Activated naive CD4-positive, alpha-beta T cell treated with anti-CD3 and anti-CD28 coated beads for 36 hours (primary cell): ENCODE measurements at places on chromosomes 11 and 22. TPM values are rescaled to one million over a fixed set of nuclear protein-coding genes. Genes with fewer than 3 reads are reported as not detected.

GRCh38 chr11:129267716-129268115 lies 75.6 kb upstream of the ARHGAP32 start:
- peaks cover 3% of the 10 kb centered on the region for H3K27me3 ChIP-seq
- H3K27ac ChIP-seq = no peak overlapping the region
- no peaks in the 10 kb centered on the region for H3K36me3 ChIP-seq
- H3K4me1 ChIP-seq = peaks cover 11% of the 10 kb centered on the region

DNA sequence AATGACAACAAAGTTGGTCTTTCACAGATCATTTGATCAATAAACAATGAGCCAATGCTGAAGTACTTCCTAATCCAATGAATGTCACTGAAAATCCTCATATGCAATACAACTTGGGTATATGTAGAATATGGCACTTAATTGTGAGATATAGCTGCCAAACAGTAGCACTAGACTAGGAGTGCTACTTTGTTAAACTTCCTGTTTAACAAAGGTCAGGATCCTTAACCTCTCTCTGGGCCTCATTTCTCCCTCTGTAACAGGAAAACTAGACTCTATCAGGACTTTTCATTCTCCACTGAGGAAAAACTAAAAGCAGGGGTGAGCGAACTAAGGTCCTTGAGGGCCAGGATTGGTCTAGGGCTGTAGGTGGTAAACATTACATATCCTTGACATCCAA lies 56.1 kb downstream of the PITPNB start:
- H3K4me1 ChIP-seq = peaks cover 24% of the 10 kb centered on the region
- peaks cover 29% of the 10 kb centered on the region for H3K36me3 ChIP-seq
- H3K27ac ChIP-seq = no peak overlapping the region
- no peak overlapping the region for H3K4me3 ChIP-seq
- DNase-seq = no peak
- H3K27me3 ChIP-seq = no peaks in the 10 kb centered on the region

- H3K4me3 ChIP-seq = no peak overlapping the region
- DNase-seq = no peak
- no peak overlapping the region for H3K27ac ChIP-seq
These were observed 14.4 kb downstream of the FBLN1 start for GRCh38 chr22:45516923-45517675.

- H3K36me3 ChIP-seq = no peaks in the 10 kb centered on the region
- H3K4me1 ChIP-seq = no peaks in the 10 kb centered on the region
- H3K27me3 ChIP-seq = peaks cover 5% of the 10 kb centered on the region
- no peak overlapping the region for H3K4me3 ChIP-seq
- peak; percentile 47 for DNase-seq
- no peak overlapping the region for H3K27ac ChIP-seq
These were observed 15.5 kb upstream of the NNMT start for GRCh38 chr11:114280696-114281095.

DNA sequence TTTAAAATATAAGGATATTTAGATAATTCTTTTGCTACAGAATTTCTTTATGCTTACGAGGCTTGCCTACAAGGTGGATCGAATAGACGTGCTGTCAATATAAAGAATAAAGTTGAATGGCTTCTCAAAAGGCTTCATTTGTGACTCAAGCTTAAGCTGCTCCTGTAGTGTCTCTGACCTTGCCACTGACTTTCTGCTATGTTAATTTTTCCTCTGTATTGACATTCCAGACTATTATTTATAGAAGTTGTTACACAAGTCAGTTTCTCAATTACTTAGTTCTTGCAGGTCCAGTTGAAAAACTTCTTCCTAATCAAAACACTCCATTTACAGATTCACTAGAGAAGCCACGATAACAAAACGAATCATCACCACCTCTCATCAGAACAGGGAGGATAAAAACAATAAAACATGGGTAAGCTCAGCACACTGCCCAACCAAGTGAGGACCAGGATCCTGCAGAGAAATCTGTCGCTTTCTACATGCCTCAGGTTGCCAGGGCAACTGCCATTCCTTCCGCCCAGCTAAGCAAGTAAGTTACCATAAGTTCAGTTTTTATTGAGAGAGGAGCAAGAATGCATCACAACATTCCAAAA lies 39.0 kb upstream of the CHKA start:
- H3K27me3 ChIP-seq = no peaks in the 10 kb centered on the region
- H3K27ac ChIP-seq = no peak overlapping the region
- H3K36me3 ChIP-seq = peaks cover 9% of the 10 kb centered on the region

GRCh38 chr11:95563173-95563572 lies 226.4 kb downstream of the FAM76B start:
- no peak overlapping the region for H3K27ac ChIP-seq
- DNase-seq = no peak
- peaks cover 18% of the 10 kb centered on the region for H3K4me1 ChIP-seq
- no peak overlapping the region for H3K4me3 ChIP-seq
- no peaks in the 10 kb centered on the region for H3K36me3 ChIP-seq
- no peaks in the 10 kb centered on the region for H3K27me3 ChIP-seq

DNA sequence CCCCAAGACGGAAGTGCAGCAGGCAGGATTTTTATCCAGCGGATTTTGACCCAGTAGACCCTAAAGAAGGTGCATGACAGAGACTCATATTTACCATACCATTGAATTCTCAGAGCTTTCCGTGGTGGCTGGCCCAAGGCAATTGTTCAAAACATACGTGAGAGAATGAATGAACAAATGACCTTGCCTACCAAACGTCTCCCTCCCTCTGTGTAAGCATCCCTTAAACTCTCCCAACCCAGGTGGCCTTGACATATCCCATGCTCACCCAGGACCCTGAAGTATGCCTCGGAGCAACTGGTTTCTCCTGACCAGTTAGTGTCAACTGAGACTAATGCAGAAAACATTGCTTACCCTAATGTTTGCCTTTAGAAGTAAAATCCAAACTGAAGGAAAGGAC lies 154.9 kb downstream of the TEAD1 start:
- H3K27me3 ChIP-seq = peaks cover 62% of the 10 kb centered on the region
- no peak overlapping the region for H3K4me3 ChIP-seq
- peaks cover 14% of the 10 kb centered on the region for H3K4me1 ChIP-seq
- H3K36me3 ChIP-seq = no peaks in the 10 kb centered on the region
- H3K27ac ChIP-seq = no peak overlapping the region
- no peak for DNase-seq

Gene OR4X2
- total RNA-seq = not detected

Gene OR10A2
- total RNA-seq = not detected

Gene ABCC8
- not detected for total RNA-seq

Gene TAF6L
- 8.9 TPM for total RNA-seq

GRCh38 chr22:17575151-17575550 lies 11.9 kb downstream of the SLC25A18 start:
- no peaks in the 10 kb centered on the region for H3K4me1 ChIP-seq
- H3K36me3 ChIP-seq = no peaks in the 10 kb centered on the region
- H3K27me3 ChIP-seq = peaks cover 6% of the 10 kb centered on the region
- no peak overlapping the region for H3K4me3 ChIP-seq
- no peak for DNase-seq

DNA sequence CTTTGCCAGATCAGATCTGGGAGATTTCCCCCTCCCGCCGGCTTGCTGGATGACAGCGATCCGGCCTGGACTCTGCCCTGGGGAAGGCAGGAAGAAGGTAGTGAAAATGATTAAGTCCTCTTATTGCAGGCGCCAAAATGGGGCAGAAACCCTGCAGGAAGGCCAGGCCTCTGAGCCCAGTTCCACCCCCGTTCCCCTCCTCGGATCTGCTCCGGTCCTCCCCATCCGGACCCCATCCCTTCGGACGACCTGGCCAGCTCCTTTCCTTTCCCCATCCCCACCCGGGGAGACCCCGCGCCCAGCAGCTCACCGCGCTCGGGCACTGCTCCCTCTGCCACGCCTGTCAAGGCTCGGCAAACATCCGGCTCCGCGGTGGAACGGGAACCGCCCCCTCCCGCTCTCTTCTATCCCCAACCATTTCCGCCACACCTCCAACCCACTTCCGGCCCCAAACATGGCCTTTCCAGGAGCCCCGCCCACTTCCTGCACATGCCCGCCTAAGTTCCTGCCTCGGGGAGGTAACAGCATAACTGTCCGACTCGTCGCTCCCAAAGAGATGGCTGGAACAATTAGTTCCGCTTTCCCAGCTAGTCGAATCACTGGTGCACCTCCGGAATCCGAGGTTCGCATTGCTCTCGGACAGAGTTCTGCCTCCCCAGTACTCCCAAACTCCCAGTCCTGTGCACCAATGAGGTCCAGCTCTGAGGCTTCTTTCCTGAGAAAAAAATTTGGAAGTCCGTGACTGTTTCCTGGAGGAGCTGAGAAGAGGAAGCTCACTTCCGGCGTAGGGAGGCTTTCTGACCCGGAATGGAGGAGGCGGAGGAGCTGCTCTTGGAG lies at the start of the genes ARHGAP1 and ZNF408:
ARHGAP1 (minus strand) TSS at position 379 of the 837 bp plus-strand sequence. CDS start 4,512 bp downstream, outside the sequence.
ZNF408 (plus strand) TSS at position 791 of the 837 bp plus-strand sequence; CDS start at position 808, 17 bp downstream.
- H3K36me3 ChIP-seq = peaks cover 13% of the 10 kb centered on the region
- H3K4me1 ChIP-seq = peaks cover 45% of the 10 kb centered on the region

DNA sequence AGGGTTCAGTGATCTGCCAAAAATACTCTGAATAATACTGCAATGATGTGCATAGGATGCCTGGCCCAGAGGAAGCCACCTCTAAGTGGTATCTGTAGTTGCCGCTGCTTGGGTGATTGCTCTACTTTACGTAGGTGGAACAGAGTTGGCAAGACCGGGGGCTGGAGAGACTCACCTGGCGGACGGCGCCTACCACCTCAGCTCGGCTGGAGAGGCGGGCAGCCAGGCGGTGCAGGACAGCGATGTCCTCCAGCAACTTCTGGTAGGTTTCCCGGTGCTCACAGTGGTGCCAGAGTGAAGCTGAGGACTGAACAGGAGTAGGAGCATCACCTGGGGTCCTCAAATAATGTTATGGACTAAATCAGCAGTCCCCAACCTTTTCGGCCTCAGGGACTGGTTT lies 34.5 kb upstream of the LYVE1 start:
- peaks cover 9% of the 10 kb centered on the region for H3K27me3 ChIP-seq
- no peak for DNase-seq
- peaks cover 2% of the 10 kb centered on the region for H3K4me1 ChIP-seq
- no peaks in the 10 kb centered on the region for H3K36me3 ChIP-seq
- H3K4me3 ChIP-seq = no peak overlapping the region

Gene KRTAP5-9
- not detected for total RNA-seq

Gene RIC3
- 6.8 TPM for total RNA-seq

GRCh38 chr11:70064726-70065317 lies 13.3 kb upstream of the ANO1 start:
- peaks cover 14% of the 10 kb centered on the region for H3K27me3 ChIP-seq
- H3K27ac ChIP-seq = no peak overlapping the region
- H3K4me1 ChIP-seq = no peaks in the 10 kb centered on the region

DNA sequence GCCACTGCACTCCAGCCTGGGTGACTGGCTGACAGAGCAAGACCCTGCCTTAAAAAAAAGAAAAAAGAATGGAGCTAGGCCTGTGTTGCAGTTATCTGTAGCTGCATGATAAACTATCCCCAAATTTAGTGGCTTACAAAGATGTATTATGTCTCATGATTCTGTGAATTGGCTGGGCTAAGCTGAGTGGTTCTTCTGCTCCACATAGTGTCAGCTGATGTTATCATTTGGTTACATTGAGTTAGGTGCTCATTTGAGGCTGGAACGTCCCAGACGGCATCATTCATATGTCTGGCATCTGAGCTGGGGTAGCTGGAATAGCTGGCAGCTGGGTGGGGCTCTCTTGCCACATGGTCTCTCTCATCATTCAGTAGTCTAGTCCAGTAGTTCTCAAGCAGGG lies 8.2 kb upstream of the ASCC2 start:
- no peak overlapping the region for H3K4me3 ChIP-seq
- no peak for DNase-seq
- H3K27me3 ChIP-seq = no peaks in the 10 kb centered on the region
- no peak overlapping the region for H3K27ac ChIP-seq
- H3K36me3 ChIP-seq = no peaks in the 10 kb centered on the region
